ENCODE measurements at places on chromosomes 1 and 21.

- DNase-seq, result no peak
These were observed 58.2 kb upstream of the KIAA1614 start for GRCh38 chr1:180854456-180854855.

DNA sequence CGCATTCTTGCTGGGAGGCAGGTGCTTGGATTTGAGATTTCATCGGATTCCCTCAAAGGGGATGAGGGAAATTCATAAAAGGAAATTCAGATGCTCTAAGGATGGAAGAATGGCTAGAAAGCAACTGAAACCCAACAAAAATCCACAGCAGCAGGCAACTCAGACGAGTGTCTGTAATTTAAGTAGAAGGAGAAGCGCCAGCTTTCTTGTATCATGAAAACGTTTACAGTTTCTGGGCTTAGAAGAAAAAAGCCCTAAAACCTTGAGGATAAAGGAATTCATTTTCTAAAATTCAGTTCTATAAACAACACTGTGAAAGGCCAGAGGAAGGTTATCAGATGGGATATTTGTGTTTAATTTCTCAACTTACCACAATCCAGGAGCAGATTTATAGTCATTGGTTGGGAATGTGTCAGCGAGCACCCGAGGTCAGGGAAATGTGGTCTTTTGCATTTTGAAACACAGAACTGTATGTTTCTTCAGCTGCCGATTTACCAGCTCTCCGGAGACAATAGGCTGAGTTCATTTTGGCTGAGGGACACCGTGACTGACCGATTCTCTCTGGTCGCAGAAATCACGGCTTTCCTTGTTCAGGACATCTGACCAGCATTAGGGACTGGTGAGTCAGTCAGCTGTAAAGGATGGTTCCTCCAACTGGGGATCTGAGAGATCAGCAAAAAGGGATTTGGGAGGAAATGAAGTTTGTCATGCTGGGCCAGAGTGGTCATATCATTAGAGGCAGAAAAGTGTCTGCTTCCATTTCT, 111.6 kb upstream of the ERRFI1 start:
- DNase-seq, result no peak

DNA sequence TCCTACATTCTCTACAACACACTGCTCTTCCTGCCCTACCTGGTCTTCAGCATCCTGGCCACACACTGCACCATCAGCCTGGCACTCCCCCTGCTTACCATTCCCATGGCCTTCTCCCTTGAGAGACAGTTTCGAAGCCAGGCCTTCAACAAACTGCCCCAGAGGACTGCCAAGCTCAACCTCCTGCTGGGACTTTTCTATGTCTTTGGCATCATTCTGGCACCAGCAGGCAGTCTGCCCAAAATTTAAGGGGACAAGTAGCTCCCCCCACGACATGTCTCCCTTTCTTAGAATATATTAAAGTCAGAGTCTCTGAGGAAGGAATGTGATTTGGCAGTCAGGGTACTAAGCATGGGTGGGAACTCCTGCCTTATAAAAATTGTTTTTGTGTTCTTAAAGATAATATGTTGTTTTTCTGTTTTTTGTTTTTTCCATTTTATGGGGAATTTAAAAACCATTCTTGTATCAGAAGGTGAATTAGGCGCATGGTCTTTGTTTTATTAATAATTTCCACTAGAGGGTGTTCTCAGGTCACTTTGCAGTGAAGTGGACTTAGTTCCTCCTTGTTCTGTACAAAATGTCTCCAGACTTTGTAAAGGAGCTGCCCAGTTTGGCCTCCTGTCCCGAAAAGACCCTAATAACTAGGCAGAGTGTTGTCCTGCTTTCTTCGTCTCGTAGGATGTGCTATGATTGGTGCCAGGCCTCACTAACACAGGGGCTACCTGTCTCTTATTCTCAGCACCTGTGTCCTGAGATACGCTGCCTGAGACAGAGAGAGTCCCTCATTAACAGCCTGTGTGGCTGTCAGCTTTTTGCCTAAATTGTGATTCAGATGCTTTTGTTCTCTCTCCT, 13.1 kb downstream of the UBIAD1 start:
- DNase-seq, result peak; percentile 24

DNA sequence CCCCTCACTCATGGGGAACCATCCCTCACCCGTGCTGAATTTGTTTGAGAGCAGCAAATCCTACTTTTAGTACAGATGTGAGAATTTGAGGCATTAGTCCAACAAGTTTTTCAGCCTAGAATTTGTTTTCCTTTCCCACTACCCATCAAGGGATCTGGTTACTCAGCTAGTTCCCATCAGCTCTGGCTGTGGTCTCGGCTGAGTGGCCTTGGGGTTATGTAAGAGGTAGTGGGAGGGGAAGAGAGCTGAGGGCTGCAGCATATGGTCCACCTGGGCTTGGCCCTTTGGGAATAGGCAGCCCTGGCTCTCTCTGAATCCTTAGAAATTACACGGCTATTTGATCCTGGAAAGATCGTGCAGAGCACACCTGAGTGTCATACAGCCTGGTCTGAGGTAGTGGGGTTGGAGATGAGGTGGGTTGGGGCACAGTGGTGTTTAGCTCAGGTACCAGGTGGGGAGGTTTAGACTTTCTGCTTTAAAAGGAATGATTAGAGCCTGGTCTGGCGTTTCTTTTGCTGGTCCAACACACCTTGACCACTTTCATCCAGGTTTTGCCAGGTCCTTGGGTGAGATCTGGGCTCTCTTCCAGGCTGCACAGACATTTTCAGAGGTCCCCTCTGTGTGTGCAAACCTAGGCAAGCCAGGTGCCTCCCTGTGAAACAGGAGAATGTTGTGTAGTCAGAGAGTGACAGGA, 4.2 kb downstream of the GSTM4 start:
- DNase-seq, result no peak

GRCh38 chr1:174815036-174815435, 184.7 kb upstream of the CACYBP start:
- DNase-seq, result no peak

- DNase-seq, result no peak
These were observed 14.4 kb downstream of the FRRS1 start for GRCh38 chr1:99751877-99752504.

DNA sequence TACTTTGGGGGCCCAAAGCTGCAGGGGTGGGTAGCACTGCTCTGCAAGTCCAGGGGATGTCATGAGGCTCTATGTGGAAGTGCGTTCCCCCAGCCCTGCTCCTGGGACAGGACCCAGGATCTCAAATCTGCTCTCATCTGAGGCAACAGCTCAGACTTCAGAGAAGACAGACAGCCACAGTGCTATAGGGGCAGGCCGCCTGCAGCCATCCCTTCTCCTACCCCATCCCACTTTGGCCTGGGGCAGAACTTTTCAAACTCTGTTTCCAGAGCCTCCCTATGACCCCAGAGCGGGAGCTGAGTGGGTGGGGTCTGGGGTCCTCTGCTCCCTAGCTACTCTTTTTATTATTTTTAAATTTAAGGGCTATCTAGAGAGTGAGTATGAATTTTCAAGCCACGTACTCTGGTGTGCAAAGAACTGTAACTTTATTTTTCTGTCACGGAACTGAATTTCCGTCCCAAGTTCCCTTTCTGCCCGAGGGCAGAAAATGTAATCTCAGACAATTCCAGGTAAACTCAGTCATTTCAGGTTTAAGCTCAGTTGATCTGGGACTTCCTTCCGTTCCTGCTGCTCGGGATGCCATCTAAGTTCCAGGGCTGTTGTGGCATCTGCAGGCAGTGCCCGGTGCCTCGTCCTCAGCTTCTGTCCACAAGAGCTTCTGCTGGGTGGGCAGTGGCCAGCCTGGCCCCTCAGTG, 98.3 kb downstream of the ACTL8 start:
- no peak for DNase-seq

GRCh38 chr1:116568662-116569380, 2.0 kb downstream of the CD58 start:
- no peak for DNase-seq

DNA sequence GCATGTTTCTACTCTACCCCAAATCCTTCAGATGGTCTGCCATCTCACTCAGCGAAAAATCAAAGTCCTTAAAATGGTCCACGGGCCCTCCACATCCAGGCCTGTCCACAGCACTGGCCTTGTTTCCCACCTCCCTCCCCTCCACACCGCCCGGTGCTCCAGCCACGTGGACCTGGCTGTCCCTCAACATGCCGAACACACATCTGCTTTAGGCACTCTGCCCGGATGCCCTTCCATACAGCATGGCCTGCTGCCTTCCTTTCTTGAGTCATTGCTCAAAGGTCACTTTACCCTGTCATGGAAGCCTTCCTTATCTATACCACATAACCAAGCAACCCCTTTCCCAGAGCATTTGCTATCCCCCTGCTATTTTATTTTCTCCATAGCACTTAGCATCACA, 143.0 kb downstream of the DNM3 start:
- DNase-seq, result no peak

DNA sequence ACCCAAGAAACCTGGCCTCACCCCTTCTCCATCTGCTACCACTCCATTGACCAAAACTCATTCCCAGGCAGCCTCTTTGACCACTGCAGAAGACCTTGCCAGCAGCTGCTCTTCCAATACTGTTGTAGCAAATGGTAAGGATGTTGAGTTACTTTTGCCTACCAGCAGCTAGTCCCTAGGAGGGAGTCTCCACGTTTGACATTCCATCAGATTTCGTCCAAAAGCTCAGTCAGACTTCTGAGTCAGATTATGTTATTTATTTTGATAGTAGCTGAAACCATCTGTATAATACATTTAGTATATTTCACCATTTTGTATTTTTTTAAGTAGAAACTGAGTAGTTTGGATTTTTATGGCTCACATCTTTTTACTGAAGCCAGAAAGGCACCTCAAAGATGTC, 51.5 kb upstream of the WNT2B start:
- DNase-seq, result no peak
